ENCODE measurements at places on chromosomes 12 and 14.

- ATAC-seq, result peak; percentile 54
Observed at GRCh38 chr12:53231921-53232645, at the start of gene RARG. RARG (minus strand) TSS chr12:53232209; CDS start chr12:53227545, 4,664 bp downstream.

- peak; percentile 24 for ATAC-seq
Observed at GRCh38 chr12:3122841-3123678, 45.9 kb downstream of the TSPAN9 start.

GRCh38 chr12:83265808-83266207 is 579.1 kb downstream of the TMTC2 start:
- no peak for ATAC-seq

- ATAC-seq, result no peak
Observed at GRCh38 chr14:68470361-68470760, 322.5 kb downstream of the ZFP36L1 start.

- peak; percentile 17 for ATAC-seq
Observed at GRCh38 chr12:49092086-49092815, 2.4 kb downstream of the DHH start.

DNA sequence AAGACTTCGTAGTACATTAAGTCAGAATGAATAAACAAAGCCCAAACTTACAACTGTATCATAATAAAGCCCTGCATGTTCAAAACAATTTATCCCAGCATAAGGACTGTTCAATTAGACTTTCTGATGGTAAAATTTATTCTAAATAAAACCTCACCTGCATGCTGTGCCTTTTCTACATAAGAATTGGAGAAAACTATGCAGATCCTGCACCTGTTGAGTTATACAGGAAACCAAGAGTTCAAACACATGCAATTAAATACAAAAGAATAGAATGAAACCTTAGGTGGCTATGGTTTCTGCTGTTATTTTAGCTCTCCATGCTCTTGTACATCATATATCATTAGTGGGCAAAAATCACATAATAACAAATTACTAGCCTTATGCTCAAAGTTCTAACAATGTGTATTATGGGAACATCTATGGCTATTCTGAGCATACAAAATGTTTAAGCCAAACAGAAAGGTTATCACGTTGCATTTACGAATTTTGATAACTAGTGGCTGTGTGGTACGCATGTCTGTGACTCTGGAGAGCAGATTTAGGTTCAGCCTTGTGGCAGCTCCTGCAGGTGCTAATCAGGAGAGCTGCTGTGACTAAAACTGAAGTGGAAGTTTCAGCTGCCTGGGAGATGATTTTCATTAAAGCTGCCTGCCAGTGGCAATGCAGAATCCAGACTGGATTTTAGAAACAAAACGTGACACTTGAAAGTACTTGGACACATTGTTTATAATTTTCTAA is 36.1 kb upstream of the LRFN5 start:
- ATAC-seq, result no peak

GRCh38 chr12:38153737-38154061 is 162.9 kb upstream of the ALG10B start:
- ATAC-seq, result no peak

DNA sequence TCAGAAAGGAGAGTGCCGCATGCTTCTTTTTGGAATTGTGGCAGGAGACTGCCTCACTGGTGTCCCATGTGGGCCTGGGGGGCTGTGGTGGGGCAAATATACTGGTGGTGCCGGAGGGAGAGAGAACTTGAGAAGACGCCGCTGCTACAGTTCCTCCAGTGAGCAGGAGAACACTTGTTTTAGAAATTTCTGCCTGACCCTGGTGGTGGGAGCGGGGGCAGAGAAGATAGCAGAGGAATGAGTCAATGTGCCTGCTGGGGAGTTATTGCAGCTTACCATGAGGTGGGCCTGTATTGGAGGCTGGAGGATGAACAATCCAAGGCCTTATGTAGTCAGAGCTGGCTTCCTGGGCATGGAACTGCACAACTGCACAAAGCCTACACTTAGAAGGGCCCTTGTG is 211.8 kb downstream of the SNAPC1 start:
- ATAC-seq, result no peak

- ATAC-seq, result no peak
Observed at GRCh38 chr12:114626-115211, 48.2 kb downstream of the IQSEC3 start.

GRCh38 chr14:102966681-102967505 is 44.4 kb downstream of the AMN start:
- no peak for ATAC-seq

GRCh38 chr12:126551869-126552268 is 1486.6 kb downstream of the AACS start:
- ATAC-seq, result no peak

- ATAC-seq, result no peak
Observed at GRCh38 chr14:57974896-57975295, 109.0 kb upstream of the SLC35F4 start.

GRCh38 chr12:80709811-80710726 is 2.6 kb downstream of the MYF6 start:
- no peak for ATAC-seq

DNA sequence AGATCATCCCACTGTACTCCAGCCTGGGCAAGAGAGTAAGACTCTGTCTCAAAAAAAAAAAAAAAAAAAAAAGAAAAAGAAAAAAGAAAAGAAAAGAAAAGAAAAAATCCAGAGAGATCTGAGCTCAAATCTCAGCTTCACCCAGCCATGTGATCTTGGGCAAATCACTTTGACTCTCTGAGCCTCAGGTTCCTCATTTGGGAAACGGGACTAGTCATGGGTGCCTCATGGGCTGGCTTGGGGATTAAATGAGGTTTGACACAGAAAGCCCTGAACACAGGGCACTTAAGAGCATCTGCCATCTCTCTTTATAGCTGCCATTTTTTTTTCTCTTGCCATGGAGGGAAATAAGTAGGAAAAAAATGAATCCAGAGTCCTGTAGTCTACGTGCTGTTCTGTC is 86.2 kb upstream of the MYL2 start:
- ATAC-seq, result no peak

DNA sequence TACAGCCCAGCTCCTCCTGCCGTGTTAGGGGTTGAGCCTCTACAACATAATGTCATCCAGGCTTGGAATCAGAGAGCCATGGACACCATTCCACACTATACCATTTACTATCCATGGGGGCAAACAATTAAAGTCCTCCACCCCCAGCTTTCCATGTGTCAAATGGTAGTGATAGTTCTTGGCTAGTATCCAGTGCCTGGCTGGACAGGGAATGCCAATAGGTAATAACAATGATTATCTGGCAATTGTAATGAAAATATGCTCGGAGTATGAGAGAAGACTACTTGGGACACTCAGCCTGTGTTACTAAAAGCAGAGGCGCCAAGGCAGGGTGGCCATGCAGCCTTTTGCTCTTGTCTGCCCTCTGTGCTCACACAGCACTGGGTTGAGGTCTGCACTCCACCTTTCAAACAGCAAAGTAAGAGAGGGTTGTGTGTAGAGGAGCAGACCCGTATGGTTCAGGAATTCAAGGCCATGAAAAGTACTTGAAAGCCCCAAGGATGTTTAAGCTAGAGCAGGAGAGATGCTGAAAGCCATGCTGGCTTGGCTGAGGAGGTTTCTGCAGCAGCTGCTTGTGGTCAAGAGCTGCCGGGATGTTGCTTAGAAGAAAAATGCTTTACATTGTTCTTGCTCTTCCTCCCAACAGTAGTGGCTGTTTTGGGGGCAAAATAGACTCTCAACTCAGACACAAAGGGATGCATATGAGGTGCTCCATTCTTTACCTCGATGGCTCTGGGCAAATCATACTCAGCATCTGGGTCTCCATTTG is 10.6 kb downstream of the SERPINA3 start:
- ATAC-seq, result no peak

DNA sequence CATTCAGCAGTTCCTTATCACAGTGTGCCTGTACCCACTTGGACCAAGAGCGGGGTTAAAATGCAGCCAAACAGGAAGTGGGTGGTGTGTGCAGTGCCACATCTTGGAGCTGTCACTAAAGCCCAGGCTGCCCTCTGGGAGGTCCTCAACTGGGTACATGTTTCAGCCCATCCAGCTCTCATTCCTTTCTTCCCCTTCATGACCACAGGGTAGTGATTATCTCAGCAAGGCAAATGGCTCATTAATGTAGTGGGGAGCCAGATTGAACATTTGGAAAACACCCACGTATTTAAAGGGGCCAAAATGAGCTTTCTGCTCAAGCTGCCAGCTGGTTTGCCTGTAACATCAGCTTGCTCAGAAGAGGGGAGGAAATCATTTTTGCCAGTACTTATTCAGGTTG is 210.8 kb upstream of the BTG1 start:
- ATAC-seq, result no peak

DNA sequence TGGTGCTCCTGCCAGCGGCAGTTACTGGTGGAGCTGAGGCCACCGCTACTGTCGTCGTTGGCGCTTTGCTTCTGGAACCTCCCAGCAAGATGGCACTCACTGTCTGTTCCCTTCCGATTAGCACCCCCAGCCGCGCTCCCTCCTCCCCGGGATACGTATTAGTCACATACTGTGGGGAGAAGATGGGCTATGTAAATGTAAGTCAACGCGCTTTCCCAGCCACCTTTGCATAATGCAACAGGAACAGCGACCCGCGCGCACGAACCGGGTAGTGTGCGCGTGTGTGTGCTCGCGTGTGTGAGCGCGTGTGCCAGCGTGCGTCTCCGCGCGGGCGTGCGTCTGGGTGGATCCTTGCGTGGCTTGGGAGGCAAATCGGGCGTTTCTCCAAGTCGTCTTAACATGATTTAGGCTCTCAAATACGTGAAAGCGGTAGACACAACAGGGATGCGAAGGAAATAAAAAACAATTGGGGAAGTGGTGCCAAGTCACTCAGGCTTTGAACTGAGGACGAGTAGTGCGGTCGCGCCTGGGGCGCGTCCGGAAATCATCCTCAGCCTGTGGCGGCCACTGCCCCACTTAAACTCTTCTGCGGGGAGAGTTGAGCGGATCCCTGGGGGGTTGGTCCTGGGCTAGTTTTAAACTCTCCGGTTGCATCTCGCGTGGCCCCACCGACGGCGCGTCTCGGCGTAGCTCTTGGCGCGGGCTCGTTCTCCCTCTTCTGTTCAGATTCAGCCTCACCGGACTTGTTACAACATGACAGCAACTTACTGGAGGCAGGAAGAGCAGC is 1.8 kb downstream of the FLRT2 start:
- ATAC-seq, result peak; percentile 40

DNA sequence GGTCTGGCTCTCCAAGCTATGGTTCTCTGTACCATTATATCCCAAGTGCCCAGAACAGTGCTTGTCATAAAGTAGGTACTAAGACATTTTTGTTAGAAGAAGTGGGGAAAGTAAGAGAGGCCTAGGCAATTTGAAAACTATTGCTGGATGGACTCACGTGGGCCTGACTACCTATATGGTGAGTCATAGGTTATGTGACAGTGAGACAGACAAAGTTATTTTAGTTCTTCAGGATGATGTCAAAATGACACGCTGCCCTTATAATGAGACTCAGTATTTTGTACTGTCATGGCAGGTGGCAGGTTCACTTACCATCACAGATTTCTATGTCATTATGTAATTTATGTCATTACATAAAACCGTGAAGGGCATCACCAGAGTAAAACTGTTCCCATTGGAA is 53.1 kb downstream of the PARP11 start:
- ATAC-seq, result no peak

DNA sequence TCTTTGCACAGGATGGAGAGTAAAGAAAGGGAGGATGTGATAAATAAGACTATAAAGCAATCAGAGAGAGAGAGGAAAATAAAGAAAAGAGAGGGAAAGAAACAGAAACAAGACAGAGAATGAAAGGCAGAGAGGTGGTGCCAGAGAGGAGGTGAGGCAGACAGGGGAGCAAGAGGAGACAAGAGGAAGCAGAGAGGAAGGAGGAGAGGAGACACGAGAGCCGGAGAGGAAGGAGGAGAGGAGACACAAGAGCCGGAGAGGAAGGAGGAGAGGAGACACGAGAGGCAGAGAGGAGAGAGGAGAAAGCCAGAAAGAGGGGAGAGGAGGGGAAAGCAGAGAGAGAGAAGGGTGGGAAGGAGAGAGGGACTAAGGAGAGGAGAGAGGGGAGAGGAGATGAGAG is 125.2 kb downstream of the PAPOLA start:
- ATAC-seq, result no peak

DNA sequence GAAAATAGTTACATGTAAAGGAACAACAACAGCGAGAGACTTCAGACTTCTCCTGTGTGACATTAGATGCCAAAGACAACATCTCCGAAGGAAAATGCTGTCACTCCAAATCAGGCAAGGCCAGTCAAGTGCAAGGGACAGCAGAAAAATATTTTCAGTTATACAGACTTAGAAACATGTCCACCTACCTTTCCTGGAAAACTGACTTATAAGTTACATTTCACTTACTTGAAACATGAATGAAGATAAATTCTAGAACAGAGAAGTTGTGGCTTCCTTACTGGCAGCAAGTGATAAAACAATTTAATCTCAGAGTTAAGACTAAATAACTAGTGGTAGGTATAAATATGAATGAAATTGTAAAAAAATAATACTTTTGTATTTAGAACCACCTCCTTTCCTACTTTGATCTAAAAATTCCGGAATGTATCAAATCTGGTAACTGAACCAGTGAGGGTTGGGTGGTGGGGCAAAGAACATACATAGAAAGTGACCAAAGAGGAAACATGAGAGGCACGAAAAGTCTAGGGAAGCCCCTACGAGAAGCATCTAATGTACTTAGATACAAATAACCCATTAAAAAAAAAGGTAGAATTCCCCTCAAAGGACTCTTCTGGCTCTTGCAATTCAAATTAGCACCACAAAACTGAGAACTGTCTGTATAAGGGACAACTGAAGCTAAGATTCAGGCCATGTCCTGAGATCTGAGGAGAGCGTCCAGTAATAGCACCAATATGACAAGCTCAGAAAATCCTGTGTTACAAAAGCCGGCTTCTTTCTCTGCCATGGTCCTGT is 21.2 kb downstream of the MTHFD1 start:
- no peak for ATAC-seq

Data from motor neuron (in vitro differentiated cells).